ENCODE measurements at places on chromosomes 3 and 15.
A peak's percentile ranks its signal among the peaks of the same experiment; 100 is the strongest.

- no peak for DNase-seq
Measured at GRCh38 chr15:56968821-56969220, 50.4 kb downstream of the TCF12 start.

DNA sequence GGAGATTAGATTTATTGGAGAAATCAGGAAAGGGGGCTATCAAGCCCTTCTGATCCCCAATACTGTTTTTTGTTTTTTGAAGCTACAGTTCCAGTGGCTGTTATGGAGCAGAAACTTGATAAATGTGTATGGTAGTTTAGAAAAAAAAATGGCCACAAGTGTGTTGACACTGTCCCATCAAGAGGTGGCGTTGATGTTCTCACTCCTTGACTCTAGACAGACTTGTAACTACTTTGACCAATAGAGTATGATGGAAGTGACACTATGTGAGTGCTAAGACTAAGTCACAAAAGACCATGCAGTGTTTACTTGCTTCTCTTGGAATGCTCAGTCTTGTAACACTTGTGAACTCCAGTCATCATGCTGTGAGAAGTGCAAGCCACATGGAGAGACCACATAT, 356.7 kb downstream of the PDCD6IP start:
- DNase-seq: no peak

DNA sequence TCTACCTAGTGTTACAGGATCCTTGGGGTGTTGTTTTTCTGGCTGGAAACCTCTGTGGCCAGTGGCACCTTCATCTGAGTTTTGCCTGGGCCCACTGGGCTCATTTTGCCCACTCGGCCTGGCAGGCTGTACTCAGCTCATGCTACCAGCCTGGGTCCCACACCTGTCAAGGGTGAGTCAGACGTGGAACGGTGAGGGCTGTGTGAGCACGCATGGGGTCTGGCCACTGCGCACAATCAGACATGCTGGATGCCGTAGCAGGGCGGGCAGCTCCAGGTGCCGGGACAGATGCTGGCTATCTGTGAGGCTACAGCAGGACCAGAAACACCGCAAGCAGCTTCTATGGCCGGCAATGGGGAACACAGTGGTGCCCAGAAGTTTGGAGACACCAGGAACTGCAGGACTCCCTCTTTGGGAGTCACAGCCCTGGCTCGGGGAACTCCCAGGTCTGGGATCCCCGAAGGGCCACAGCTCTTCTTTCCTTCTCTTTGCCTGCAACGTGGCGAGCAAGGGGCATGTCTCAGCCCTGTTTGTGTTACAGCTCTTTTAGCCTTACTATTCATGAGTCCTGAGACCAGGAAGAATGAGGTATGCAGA, 35.9 kb upstream of the DNAJC13 start:
- no peak for DNase-seq

GRCh38 chr3:134824791-134825190, 29.7 kb downstream of the EPHB1 start:
- no peak for DNase-seq

DNA sequence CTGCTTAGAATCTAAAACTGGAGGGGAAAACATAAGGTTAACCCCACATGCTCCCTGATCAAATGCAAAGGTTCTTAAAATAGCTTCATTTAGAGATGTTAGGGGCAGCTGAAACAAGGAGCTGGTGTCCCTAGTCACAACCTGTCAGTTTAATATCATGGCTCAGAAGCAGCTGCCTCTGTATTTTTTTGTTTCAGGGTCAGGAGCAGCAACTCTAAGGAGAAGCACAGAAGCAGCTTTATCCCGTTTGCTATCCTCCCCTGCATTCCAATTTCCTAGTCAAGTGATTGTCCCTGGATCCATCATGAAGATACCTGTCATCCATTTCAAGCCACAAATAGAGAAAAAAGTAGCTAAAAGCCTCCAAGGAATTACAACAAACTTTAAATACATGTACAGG, 4.1 kb downstream of the FILIP1L start:
- no peak for DNase-seq

- no peak for DNase-seq
Measured at GRCh38 chr3:182484682-182485081, 308.6 kb upstream of the ATP11B start.

DNA sequence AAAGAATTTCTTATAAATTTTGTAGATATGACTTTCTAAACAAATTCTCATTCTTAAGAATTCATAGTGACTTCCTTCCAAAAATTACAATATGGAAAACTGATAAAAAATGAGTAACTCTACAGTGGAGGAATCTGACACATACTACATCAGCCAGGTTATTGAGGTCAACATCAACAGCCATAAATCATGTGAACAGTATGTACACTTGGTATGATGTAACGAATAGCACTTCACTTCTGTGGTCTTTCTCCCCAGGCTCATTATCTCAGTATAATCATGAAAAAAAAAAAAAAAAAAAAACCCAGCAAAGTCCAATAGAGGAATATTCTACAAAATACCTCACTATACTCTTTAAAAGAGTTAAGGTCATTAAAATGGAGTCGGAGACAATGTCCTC, 111.2 kb upstream of the SUCLG2 start:
- DNase-seq: no peak

- DNase-seq: no peak
Measured at GRCh38 chr15:82933576-82933975, 18.9 kb downstream of the HOMER2 start.

DNA sequence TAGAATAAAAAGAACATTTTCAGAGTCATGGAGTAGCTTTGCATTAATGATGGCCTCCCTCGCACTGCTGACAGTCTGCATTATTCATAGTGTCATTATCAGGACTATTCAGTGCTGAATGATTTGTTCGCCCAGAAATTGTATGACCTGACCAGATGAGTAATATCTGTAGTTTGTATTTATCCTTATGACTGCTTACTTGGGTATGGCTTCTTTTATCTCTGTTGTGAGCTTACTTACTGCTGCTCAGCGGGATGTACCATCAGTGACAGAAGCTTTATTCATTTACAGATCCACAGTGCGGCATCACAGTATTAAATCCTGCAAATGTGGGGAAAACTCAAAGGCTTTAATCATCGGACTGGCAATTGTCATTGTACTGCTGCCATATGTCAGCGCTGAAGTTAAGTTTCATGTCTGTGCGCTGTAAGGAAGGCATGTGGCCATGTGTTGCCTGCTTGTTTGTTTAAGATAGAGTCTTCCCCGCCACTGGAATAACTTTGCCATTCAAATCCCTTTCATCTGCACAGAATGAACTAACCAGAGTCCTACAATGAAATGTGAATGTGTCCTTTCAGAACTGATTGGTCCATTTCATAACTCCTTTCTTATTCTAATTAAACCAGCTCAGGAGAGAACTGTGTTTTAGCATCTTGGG, 262.2 kb downstream of the CHL1 start:
- no peak for DNase-seq

- DNase-seq: no peak
Measured at GRCh38 chr15:74179101-74179841, 5.8 kb downstream of the ISLR start.

GRCh38 chr3:125144653-125145314, 67.8 kb downstream of the SLC12A8 start:
- no peak for DNase-seq

DNA sequence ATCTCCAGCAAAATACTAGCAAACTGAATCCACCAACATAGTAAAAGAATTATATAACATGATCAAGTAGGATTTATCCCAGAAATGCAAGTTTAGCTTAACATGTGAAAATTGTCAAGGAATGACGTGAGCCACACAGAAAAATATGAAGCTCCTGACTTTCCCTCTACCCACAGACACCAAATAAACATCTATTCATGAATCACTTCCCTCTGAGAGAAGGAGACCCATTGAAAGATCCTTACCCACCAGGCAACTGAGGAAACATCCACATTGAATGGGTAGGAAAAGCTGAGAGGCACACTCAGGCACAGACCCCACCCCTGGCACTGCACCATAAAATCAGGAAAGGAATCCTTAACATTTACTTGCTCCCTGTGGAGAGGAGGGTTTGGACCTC, 102.2 kb upstream of the MANF start:
- no peak for DNase-seq

DNA sequence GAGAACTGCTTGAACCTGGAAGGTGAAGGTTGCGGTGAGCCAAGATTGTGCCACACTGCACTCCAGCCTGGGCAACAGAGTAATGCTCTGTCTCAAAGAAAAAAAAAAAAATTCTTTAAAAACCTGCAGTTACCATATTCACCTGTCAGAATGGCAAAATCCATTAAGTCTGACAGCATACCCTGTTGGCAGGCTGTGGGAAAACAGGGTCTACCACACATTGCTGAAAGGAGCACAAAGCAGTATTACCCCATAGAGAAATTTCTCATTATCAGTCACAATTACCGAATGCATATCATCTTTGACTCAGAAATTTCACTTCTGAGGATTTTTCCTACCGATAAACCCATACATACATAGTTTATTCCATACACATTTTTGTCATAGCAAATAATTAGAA, 264.1 kb upstream of the SLCO3A1 start:
- DNase-seq: no peak

DNA sequence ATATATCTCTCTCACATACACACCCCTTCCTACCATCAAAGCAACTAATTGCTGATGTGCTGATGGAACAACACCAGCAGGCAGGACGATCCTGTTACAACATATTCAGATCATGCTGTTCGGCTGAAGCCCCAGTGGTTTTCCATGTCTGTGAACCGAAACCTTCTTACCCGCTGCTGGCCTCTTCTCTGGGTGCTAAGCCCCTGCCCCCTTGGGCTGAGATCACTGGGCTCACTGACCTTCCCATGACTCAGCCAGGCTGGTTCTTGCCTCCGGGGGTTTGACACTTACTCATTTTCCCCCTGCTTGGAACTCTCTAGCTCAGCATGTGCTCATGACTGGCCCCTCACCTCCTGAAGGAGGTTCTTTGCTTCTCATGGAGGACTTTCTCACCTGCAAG, 122.0 kb upstream of the RGMA start:
- DNase-seq: no peak

DNA sequence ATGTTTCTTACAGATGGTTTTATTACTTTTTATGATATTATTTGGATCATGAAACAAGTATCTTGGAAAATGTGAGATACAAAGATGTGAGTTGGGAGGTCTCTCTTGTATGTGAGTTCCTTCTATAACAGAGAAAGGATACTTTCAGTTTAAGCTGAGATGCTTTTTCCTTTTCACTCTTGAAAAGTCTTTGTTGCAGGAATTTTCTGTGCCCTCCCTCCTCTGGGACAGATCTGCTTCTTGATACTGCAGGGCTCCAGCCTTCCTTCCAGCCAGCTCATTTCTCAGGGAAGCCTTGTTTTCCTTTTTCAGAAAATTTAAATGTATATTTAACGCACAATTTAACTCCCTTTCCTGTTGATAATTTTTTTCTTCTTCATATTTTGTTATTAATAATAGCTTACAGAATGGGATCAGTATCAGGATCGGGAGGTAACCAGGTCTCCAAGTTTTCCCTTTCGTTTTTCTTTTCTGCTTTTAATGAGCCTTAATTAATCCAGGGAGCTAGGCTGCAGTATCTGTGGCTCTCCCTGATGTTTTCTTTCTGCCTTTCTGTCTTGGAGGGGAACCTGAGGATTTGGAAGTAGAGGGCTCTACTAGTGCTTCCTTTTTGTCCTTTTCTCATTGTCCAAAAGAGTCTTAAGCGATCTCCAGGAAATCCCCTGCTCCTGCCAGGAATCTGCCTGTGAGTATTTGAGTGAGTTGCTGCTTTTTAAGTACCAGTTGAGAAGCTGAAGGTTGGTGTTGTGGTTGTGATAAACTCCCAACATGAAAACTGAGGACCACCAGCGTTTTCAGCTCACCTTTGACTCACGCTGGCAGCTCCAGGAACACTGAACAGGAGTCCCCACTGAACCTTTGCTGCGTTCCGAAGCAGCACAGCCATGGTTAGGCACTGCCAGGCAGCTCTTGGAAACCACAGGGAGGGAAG, 105.7 kb downstream of the IGF1R start:
- DNase-seq: no peak

DNA sequence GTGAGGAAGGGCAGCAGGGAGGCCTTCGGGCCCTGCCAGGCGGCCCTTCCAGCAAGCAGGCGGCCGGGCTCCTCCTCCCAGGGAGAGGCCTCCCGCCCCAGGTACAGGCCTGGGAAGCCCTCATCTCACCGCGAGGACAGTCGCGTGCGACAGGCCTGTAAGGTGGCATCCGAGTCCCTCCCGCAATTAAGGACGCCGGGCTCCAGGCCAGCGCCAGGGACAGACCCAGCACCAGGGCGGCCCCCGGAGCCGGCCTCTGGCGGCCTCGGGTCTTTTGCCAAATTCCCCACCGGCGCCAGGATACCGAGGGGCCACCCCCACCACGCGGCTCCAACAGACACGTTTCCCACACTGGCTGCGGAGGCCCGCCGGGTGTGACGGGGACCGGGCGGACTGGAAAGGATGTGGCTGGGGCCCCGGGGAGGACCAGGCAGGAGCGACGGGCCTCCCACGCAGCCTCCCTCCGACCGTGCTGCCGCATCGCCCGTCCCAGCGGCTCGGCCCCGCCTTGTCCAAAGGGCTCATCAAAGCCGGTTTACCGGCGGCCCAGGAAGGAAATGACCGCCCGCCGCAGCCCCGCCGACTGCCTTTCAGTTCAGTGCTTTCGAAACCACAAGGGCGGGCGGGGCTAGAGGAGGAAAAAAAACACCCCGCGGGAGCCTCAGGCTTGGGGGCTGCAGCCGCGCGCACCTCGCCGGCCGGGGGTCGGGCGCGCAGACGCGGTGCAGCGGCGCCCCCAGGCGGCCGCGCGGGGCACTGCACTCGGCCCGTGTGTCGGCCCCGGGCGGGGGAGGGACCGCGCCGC, 11.3 kb downstream of the XXYLT1 start:
- peak; percentile 74 for DNase-seq

DNA sequence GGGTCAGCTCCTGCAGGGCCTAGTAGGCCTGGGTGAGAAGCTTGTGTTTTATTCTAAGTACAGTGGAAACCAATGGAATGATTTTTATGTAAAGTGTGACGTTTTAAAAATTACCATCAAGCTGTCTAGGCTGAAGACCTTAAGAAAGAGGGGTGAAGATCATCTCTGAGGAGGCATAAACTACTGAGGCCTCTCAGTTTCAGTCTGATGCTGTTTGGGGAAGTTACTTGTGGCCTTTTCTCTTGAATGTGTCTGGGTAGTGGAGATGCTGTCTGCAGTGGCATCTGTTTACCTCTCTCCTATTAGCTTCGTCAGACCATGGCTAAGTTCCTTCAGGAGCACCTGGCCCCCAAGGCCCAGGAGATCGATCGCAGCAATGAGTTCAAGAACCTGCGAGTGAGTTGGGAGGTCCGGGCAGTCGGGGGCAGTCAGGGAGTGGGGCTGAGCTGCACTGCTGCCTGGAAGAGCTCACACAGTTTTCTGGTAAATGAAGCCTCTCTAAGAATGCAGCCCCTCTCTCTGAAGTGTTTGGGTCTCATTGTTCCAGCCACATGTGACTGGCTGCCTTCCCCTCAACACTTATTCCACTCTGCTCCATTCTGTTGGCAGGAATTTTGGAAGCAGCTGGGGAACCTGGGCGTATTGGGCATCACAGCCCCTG, 1.9 kb downstream of the IVD start:
- DNase-seq: no peak

GRCh38 chr15:37877851-37878741, 56.3 kb upstream of the TMCO5A start:
- no peak for DNase-seq

- no peak for DNase-seq
Measured at GRCh38 chr3:108022256-108023150, 68.3 kb downstream of the CD47 start.

GRCh38 chr3:197784019-197784585, 7.0 kb upstream of the LRCH3 start:
- DNase-seq: no peak
